ELR (cell line): ENCODE measurements at places on chromosomes 1 and 21.

DNA sequence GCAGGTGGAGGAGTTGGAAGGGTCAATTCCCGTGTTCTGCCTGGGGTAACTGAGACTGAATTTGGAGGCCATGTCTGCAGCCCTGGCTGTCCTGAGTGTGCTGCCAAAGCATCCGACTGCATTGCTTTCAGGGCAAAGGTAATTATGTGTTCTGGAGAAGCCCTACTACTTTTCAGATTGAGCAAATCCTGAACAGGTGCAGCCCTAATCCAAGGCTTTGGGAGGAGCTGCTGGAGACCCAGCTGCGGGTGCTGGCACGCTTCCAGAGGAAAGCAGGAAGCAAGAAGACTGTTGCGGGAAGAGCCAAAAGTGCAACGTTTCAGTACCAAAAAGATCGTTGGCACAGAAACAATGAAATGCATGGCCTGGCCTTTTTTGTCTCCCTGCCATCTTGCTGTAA lies 73.7 kb upstream of the NRIP1 start:
- no peak for DNase-seq

DNA sequence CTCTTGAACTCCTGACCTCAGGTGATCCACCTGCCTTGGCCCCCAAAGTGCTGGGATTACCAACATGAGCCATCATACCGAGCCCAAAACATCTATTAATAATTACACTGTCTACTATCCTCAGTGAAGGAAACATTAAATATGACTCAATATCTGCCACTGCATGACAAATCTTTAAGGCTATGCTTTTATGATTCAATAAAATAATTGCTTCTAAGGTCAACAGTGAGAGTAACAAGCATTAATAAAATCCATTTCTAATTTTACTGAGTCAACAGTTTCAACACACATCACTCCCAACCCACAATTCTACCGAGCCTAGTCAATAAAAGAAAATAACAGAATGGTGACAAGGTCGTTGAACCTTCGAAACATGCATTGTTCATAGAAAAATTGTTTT lies 125.5 kb upstream of the CHRM3 start:
- peak; percentile 45 for DNase-seq

DNA sequence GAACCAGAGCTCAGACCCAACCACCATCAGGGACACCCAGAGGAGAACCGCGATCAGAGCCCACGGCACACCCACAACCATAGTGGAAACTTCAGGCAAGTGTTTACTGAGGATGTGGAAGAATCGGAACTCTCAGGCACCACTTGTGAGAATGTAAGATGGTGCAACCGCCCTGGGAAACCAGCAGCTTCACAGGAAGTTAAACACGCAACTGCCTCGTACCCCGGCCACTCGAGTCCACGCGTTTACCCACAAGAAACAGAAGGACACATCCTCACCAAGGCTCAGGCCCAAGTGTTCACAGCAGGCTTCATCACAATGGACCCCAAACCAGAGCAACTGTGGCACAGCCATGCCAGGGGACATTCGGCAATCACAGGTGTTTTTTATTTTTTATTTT lies 51.4 kb upstream of the COL6A2 start:
- no peak for DNase-seq

DNA sequence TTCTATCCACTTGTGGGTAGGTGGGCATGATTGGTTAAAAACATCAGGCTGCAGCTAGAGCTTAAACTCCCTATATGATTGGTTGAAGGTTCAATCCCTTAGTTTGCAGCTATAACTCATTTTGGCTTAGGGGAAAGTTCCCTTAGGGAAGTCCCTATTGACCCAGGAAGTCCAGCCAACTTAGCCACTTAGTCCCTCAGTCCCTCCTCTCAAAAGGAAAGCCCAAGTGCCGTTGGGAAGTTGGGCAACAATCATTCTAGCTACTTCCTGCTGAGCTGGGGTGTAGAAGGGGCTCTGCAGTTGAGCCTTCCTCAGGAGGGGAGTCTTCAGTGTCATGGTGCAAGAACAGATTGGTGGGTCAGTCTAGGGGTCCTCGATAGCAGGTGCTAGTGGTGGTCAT lies 12.2 kb downstream of the MSTO1 start:
- DNase-seq = no peak
